ENCODE measurements at places on chromosomes 1 and 21.

GRCh38 chr1:119143706-119144105, 3.3 kb upstream of the WARS2 start:
- DNase-seq: no peak

- DNase-seq: no peak
These were observed 216.9 kb upstream of the SAMSN1 start for GRCh38 chr21:14762734-14763694.

- DNase-seq: no peak
These were observed 12.4 kb upstream of the ATP1A1 start for GRCh38 chr1:116360429-116361173.

GRCh38 chr1:9755441-9755995, 68.2 kb downstream of the CLSTN1 start:
- no peak for DNase-seq

DNA sequence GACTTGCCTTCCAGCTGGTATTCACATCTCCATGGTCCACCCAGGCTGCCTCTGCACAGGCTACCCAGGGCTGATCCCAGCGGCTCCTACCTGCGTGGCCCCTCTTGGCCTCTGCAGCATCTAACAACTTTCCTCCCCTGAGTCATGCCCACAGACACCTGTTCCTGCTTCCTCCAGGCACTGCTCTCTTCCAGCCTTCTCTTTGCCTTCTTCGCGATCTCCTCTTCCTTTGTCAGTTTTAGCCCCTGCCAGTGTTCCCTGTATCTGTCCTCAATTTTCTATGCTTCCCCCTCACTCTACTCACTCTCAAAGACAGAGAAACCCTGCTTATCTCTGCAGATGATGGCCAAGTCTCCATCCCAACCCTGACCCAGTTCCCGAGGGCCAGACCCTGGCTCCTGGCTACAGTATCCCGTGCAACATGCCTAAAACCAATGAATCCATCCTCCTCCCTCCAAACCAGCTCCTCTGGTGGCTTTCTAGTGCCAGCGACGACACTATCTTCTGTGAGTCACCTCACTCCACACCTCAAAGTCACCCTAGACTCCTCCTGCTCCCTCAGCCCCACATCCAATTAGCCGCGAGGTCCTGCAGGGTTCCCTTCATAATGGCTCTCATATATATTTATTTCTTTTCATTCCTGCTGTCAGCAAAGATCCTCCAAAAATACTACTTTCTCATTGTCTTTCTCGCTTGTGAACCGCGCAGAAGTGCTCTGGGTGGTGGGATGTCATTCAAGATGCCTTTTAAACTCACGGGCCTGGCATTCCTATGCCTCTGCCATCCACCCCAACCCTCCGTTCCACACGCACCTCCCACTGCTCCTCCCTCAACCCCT, 259.2 kb downstream of the TOMM20 start:
- no peak for DNase-seq

- no peak for DNase-seq
These were observed 29.3 kb downstream of the SOD1 start for GRCh38 chr21:31688603-31689368.

- no peak for DNase-seq
These were observed 14.9 kb downstream of the AK2 start for GRCh38 chr1:33021567-33022431.

- DNase-seq: no peak
These were observed 39.1 kb downstream of the VPS26C start for GRCh38 chr21:37228003-37228400.

- DNase-seq: no peak
These were observed 74.4 kb downstream of the ACTL8 start for GRCh38 chr1:17829579-17829978.

DNA sequence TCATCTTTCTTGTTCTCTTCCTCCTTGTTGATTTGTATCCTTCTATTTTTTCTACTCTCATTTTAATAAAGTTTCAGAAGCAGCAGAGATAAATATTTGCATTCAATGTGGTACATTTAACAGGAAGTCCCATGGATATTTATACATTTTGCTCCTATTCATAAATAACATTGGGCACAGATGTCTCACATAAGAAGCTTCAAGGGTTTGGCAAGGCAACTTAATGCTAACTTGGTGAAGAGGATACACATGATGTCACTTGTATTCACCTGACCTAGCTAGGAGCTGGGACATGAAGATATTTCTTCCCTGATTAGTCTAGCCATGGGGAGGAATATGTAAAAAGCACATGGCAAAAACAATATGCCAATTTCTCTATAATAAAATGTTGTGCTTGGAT, 65.1 kb upstream of the DUSP10 start:
- no peak for DNase-seq
